Stimulated activated CD4-positive, alpha-beta T cell treated with anti-CD3 and anti-CD28 coated beads, TNF-alpha, amount 100 ng/mL, for 1 hour (primary cell): ENCODE measurements at places on chromosomes 3 and 15.

GRCh38 chr15:67839499-67839928 lies 331 bp downstream of the RNU6-1 start:
- no peak for DNase-seq

- no peak for DNase-seq
These were observed 44.5 kb upstream of the CCDC80 start for GRCh38 chr3:112685420-112685819.

- DNase-seq = no peak
These were observed 762 bp downstream of the NCK1 start for GRCh38 chr3:136862617-136863322.

DNA sequence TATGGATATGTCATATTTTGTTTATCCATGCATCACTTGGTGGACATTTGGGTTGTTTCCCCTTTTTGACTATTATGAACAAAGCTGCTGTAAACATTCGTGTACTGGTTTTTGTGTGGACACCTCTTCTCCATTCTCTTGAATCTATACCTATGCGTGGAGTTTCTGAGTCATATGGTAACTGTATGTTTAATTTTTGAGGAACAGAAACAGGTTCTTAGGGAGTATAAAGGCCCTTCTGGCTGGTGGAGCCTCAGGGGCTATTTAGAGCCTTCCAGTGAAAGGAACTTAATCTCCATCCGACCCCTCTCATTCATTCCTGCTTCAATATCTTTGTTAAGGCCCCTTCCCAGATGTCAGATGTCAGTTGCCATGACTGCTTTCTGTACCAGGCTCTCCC lies 14.1 kb upstream of the CTXND1 start:
- DNase-seq = no peak

- DNase-seq = no peak
These were observed 107.1 kb upstream of the C15orf61 start for GRCh38 chr15:67413770-67414390.

- DNase-seq = no peak
These were observed 768 bp downstream of the PCBP4 start for GRCh38 chr3:51966486-51966885.

- DNase-seq = no peak
These were observed 84.8 kb downstream of the DCLK3 start for GRCh38 chr3:36679384-36680200.

- no peak for DNase-seq
These were observed 22.4 kb downstream of the CHD2 start for GRCh38 chr15:92922418-92923002.

- no peak for DNase-seq
These were observed 18.8 kb upstream of the CHD2 start for GRCh38 chr15:92881211-92881754.

- no peak for DNase-seq
These were observed 305.3 kb downstream of the CHST2 start for GRCh38 chr3:143424874-143425273.

GRCh38 chr15:69576035-69576526 lies 123.5 kb downstream of the RPLP1 start:
- peak; percentile 42 for DNase-seq

DNA sequence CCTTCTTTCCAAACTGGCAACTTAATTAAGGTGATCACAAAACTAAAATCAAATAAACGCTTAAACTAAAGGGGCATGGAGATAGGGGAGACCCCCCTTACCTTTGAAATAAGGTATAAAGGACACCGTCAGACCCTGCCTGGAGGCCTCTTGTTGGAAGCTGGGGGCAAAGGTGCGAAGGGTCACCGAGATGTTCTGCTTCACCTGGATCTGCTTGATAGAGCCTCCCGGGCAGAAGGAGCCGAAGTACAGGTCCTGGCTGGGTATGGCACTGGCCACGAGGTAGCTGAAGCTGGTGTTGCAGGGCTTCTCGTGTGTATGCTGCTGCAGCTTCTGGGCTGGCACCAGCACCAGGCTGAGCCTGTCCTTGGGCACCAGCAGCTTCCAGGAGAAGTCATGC lies 53.0 kb downstream of the CDCP1 start:
- no peak for DNase-seq

DNA sequence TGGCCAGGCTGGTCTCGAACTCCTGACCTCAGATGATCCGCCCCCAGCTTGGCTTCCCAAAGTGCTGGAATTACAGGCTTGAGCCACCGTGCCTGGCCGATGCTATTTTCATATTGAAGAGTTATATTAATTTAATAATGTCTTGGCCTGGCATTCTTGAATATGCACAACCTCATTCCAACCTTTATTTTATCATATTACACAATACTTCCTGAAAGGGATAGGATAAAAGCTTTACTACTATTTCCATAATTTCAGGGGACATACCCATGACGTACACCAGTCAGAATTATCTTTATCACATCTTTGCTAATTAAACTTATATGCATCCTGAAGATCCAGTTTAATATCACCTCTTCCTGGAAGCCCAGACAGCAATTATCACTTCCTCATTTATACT lies 205.3 kb downstream of the ZIC4 start:
- no peak for DNase-seq

- DNase-seq = no peak
These were observed 3.1 kb downstream of the ANXA2 start for GRCh38 chr15:60394689-60395097.

DNA sequence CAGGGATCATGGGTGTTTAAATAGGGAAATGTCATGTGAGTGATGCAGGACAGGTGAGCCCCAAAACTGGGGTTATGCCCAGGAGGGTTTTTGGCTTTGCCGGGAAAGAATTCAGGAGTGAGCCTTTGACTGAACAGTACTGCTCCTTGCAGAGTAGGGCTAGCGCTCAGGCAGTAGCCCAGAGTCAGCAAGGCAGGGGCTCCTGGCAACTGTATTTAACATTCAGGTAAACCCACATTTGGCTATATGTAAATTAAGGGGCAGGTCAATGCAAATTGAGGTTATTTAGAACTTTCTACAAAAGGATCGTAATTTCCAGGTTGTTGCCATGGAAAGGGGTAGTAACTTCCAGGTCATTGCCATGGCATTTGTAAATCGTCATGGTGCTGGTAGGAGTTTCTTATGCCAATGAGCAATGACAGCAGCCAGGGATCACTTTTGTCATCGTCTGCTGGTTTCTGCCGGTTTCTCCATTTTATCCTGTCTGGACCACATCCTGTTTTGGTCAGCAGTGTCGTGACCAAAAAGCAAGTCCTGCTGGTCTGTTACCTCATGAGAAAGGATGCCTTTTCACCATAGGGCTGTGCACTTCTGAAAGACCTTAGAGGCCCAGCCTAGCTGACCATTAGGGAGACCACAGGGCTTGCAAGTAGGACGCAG lies 24.3 kb downstream of the MTHFS start:
- peak; percentile 9 for DNase-seq

GRCh38 chr3:61371123-61371522 lies 119.9 kb upstream of the FHIT start:
- DNase-seq = no peak

GRCh38 chr15:52067545-52067926 lies 45.0 kb downstream of the BCL2L10 start:
- no peak for DNase-seq

DNA sequence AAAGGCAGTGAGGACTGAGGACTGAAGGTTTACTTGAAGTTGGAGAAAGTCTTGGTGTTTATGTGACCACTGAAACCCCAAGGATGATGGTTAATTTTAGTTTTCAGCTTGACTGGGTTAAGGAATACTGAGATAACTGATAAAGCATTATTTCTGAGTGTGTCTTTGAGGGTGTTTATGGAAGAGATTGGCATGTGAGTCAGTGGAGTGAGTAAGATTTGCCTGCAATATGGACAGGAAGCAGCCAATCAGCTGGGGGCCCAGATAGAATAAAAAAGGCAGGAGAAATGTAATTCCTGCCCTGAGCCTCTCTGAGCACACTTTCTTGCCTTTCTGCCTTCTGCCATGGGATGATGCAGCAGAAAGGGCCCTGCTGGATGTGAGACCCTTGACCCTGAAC lies 92.4 kb downstream of the KBTBD8 start:
- DNase-seq = no peak

GRCh38 chr15:59437142-59437816 lies 707 bp upstream of the FAM81A start:
- no peak for DNase-seq

DNA sequence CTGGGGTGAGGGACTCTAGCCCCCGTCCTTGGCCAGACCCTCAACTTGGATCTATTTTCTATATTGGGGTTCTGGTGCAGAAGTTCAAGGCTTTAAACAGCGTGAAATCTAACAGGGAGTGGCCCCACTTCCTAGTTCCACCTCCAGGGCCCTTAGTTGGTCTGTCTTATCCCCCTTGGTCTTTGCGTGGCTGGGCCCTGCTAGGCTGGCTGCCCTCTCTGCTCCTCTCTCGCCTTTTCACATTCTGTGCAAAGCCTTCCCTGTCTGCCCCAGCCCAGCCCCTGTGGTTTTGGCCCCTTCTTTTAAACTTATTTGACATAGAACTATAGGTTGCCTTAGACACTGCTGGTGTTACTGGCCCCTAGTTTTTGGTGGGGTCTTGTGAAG lies 5.6 kb downstream of the PPCDC start:
- no peak for DNase-seq

GRCh38 chr15:75943713-75944215 lies 40.1 kb downstream of the FBXO22 start:
- DNase-seq = no peak

GRCh38 chr3:32577581-32578556 lies 7.2 kb upstream of the DYNC1LI1 start:
- DNase-seq = no peak

DNA sequence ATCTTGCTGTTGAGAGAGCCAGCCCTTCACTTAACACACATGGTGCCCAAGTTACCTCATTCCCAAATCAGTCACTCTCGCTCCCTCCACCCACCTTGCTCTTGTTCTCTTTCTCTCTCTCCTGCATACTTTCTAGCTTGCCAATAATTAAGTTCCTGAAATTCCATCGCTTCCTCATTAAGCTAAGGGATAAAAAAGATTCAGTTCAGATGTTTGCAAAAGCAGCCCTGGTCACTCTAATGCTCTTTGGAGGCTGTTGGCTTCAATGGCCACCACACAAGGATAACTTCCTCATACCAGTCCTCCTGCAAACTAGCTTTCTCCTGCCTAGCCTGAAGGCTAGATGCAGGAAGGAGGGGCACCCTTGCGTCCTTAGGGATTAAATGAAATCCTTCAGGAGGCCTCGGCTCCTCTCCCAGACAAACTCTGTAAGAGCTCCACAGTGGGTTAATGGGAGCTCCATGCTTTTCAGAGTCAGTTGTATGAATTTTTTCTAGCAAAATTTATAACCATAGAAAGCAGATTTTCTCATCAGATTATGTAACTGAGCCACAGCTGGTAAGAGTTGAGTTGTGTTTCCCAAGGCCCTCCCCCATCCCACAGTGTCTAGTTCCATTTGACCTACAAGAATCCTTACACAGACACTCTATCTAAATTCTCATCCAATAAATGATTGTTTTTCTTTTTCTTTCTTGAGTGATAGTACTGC lies 176.6 kb upstream of the TRIM42 start:
- no peak for DNase-seq

GRCh38 chr3:8743021-8743601 lies 9.5 kb downstream of the CAV3 start:
- no peak for DNase-seq
